ENCODE measurements at places on chromosomes 11 and 22.

- DNase-seq: no peak
Observed at GRCh38 chr11:111168871-111169270, 76.7 kb upstream of the POU2AF2 start.

DNA sequence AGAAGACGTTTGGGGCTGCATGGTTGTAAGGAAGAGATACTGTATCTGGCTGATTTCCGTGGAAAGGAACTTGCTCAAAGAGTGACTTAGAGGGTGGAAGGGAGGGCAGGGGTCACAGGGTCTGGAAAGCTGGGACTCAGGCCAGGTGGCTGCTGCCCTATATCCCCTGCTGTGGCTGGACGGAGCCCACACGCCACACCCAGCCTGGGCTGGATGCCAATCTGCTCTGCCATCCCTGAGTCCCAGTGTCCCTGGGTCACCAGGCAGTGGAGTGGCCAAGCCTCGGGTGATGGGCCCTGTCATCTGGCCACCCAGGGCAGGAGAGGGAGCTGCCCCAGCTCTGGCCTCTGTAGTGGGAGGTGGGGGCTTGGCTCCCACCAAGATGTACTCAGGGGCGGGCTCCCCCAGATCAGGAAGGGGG is 26.5 kb upstream of the KRTAP5-7 start:
- no peak for DNase-seq

- DNase-seq: no peak
Observed at GRCh38 chr11:8192896-8193209, 24.0 kb upstream of the RIC3 start.

- peak; percentile 9 for DNase-seq
Observed at GRCh38 chr11:68798221-68798813, 43.4 kb downstream of the CPT1A start.

GRCh38 chr11:46557684-46558151 is 36.1 kb downstream of the AMBRA1 start:
- no peak for DNase-seq

DNA sequence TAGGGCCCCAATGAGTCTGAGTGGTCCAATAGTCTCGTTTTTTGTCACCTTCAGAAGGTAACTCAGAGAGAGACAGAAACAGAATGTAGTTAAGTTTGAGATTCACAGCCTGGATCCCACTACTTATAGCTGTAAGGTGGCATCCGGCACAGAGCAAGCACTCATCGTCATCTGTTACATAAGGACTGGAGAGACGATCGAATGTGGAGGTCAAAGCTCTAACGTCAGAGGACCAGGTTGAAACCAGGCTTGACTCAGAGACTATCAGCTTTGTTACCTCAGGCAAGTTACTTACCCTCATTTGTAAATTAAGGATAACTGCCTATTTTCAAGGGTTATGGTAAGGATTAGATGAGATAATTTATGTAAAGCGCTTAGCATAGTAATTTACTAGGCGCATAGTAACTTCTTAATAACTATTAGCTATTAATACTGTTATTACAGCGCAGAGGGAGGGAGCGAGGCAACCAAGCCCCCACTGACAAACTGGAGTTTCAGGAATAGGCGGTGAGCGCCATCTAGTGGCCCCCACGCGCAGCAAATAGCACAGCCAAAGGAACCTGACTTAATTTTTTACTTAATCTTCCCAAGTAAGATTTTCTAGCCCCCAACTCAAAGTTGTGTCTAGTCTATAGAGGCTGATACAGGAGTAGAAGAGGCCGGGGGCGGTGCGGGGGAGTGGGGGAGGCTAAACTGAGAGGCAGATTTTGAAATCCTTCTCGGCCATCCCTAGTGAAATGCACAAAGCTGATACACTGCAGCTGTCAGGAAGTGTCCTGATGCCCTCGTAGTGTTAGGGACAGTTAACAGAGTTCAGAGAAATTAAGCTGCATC is 29.0 kb upstream of the API5 start:
- DNase-seq: peak; percentile 1

DNA sequence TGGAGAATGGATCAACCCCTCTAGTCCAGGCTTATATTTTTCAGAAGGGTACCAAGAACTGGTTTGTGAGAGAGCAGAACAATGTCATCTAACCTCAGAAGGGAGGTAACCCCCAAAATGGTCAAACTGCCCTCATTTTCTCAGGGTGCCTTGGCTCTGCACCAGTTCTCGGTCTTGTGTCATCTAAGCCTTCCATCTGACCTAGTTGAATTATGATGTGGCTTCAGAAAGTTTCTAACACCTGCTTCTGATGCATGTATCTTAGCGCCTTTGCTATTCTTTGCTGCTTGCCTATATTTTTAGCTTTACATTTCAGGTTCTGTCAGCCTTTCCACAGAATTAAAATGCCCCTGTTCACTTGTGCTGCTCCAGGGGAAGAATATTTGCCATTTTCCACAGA is 91.7 kb upstream of the E2F8 start:
- DNase-seq: no peak

DNA sequence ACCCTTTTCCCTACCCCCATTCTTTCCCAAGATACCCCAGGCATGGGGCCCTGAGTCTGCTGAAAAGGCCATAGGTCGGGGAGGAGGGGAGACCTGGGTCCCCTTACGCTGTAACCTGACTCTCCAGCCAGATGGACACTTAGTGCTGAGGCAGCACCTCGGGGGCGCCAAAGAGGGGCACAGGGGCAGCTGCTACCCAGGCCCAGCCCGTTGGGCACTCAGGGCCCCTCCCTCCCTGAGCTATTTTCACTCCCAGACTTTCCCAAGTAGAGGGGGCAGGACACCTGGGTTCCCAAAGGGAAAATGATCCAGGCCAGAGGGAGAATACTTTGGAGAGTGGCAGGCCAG is 933 bp downstream of the ACTN3 start:
- DNase-seq: no peak

DNA sequence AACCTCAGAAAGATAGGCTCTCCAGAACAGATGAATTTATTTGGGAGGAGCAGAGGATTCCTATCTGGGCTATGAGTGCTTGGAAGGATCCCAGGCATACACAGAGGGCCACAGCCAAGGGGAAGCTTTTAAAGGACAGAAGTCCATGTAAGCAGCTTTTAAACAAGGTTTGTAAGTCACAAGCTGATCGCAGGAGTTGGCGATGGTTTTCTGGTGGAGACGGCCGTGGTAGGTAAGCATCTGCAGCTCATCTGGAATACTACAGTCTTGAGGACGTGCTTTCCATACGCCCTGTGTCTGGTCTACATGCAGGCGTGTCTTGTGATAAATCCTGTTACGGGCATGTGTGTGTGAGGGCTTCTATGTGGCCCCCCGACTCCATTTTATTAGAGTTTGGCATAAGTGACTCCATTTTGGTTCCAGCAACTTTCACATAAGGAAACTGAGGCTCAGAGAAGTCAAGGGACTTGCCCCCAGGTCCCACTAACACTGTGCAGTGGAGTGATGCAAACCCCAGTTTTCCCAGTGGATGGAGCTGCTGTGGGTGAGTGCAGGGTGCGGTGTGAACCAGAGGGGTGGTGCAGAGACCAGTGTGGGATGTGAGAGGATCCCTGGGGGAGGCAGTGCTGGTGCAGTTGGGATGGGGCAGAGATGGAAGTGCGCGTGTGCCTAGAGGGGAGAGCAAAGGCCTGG is 11.8 kb upstream of the ACY3 start:
- DNase-seq: no peak

GRCh38 chr22:32334660-32335365 is 22.9 kb upstream of the RFPL3 start:
- no peak for DNase-seq

DNA sequence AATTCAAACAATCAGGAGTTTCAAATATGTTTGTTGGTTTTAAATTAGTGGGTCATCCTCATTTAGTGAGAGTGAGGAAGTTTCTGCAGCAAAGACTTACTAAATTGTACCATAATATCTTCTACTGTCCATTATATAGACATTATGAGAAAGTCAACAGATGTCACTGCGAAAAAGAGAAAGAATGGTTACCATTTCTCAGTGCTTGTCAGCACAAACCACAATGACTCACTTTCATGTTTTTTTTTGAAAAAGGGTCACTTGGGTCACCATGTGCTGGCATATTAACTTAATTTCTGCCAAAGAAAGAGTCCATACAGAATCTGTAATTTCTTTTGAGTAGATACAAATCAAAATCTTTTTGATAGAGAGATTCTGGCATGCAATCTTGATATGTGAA is 924.6 kb upstream of the FAT3 start:
- DNase-seq: no peak

GRCh38 chr11:79147011-79147410 is 293.8 kb downstream of the TENM4 start:
- DNase-seq: no peak

DNA sequence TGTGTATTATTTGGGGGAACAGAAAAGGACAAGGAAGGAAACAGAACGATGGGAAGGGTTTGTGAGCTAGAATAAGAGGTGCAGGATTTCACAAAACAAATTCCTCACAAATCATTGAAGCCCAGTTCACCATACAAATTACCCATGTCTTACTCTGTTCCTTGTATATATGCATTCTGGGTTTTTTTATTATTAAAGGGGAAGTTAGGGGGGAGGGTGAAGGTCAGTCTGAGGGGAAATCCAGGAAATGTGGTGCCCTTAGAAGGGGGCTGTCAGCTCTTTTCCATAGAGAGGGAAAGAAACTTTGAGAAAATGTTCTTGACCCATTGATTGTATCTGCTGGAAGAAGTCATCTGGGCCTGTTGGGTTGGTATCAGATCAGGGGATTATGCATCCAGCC is 90.8 kb downstream of the RNF169 start:
- DNase-seq: no peak

DNA sequence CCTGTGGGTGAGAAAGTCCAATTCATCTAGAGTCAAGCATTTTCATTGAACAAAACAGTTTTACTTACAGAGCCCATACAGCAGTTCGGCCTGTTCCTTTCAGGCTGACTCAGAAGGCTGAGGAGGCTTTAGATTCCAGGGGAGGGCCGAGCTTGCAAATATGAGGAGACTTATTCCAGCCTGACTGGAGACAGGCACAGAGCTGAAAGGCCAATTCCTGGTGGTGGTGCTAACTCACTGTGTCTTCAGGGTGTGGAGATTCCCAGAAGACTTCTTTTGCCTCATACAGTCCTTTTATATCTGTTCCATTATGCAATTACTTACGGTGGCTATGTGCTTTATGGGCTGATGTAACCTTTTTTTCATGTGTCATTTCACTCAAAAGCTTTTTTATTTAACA is at the start of gene OR51E2:
Gene OR51E2 (minus strand): TSS at position 269 of the 400 bp plus-strand sequence. CDS start 15,142 bp downstream, outside the sequence.
- no peak for DNase-seq

Data from activated effector memory CD4-positive, alpha-beta T cell treated with Interleukin-2 at 50 U/mL for 16 hours (primary cell).